ENCODE measurements at places on chromosomes 12 and 14. TPM values are rescaled to one million over a fixed set of nuclear protein-coding genes. Genes with fewer than 3 reads are reported as not detected.

GARIN6 gene
- total RNA-seq = not detected

DLK1 gene
- total RNA-seq = not detected

SDR9C7 gene
- total RNA-seq = not detected

DUSP16 gene
- total RNA-seq = 15.4 TPM

FZD10 gene
- total RNA-seq = 1.1 TPM

IL26 gene
- total RNA-seq = not detected

TTC9 gene
- total RNA-seq = 0.78 TPM

SLC16A7 gene
- total RNA-seq = 31.9 TPM

CLEC1A gene
- 0.13 TPM for total RNA-seq

Measured in epithelial cell of alveolus of lung (primary cell).